Naive B cell (primary cell): ENCODE measurements at places on chromosomes 2 and 18. TPM values are rescaled to one million over a fixed set of nuclear protein-coding genes. Genes with fewer than 3 reads are reported as not detected.

Gene CCDC74B
- not detected for polyA plus RNA-seq

GRCh38 chr2:111638274-111638877 lies 245.6 kb downstream of the ANAPC1 start:
- peaks cover 5% of the 10 kb centered on the region for H3K27me3 ChIP-seq
- no peak overlapping the region for H3K27ac ChIP-seq
- no peaks in the 10 kb centered on the region for H3K36me3 ChIP-seq
- DNase-seq: no peak
- no peaks in the 10 kb centered on the region for H3K4me1 ChIP-seq

DNA sequence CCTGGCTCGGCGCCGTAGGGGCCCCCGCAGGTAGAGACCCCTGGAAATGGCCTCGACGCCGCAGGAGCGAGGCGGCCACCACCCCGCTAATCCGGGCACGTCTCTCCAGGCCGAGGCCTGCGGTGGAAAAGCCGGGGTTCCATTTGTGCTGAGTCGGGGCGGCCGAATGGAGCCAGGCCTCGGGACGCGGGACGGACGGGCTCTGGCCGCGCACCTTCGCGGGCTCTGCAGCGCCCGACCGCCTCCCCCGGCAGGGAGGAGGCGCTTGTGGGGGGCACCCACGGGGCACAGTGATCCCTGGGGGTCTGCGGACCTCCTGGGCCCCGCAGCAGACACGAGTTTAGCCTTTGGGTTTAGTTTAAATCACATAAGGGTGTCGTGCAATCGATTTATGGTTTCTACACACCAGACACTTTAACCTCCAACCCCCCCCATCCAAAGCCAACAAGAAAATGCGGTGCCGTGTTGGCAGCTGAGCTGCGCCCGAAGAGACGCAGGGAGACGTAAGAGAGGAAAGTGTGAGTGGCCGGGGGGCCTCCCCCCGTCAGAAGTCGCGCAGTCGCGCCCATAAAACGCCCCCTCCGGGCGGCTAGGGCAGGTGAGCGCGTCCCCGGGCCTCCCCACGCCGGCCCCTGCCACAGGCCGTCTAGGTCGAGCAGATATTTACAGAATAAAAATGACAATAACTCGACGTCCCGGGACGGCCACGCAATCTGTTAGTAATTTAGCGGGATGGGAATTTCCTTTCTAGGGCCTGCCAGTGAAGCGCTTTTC lies 1.0 kb upstream of the NFATC1 start:
- no peaks in the 10 kb centered on the region for H3K36me3 ChIP-seq
- H3K4me3 ChIP-seq: peak overlapping the region; percentile 93
- peak; percentile 63 for DNase-seq
- H3K27me3 ChIP-seq: no peaks in the 10 kb centered on the region
- peak overlapping the region; percentile 53 for H3K27ac ChIP-seq

- no peak overlapping the region for H3K4me3 ChIP-seq
- no peaks in the 10 kb centered on the region for H3K27me3 ChIP-seq
- H3K27ac ChIP-seq: no peak overlapping the region
- no peak for DNase-seq
- H3K36me3 ChIP-seq: no peaks in the 10 kb centered on the region
These were observed 9.0 kb upstream of the NPPC start for GRCh38 chr2:231935207-231935524.

Gene HS1BP3
- 10.8 TPM for polyA plus RNA-seq

DNA sequence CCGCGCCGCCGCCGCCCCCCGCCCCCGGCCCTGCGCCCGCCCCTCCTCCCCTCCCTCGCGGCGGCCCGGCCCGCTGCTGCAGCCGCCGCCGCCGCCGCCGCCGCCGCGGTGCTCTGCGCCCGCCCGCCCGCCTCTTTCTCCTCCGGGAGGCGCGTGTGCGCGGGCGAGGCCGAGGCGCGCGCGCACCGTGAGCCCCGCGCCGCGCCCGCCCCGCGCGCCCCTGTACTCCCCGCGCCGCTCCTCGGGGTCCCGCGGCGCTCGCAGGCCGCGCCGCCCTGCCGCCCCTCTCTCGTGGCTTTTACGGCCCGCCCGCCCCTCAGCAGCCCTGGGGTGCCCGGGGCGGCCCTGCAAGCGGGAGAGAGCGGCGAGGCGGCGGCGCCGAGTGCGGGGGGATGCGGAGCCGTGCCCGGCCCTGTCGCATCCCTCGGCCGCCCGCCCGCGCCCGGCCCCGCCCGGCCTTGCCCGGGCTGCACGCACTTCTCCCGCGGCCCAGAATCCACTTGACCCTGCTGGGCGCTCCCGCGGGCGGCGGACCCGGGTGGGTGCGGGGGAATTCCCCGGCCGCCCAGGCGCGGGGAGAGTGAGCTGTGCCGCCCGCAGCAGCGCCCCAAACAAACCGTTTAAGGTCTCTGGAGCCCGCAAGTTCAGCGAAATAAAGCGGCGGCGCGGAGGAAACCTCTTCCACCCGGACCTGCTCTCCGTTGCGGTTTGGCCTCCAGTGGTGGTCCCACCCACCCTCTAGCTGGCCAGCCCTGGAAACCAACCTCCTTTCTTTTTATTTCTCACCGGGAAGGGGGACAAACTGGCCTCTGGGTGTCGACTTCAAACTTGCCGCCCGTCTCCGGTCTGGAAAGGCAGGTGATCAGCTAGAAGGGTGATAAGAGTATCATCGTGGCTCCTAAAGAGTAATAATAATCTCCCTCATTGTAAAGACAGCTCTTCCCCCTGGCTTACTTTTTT lies 37.4 kb downstream of the AFF3 start:
- H3K4me1 ChIP-seq: peaks cover 44% of the 10 kb centered on the region
- H3K27me3 ChIP-seq: no peaks in the 10 kb centered on the region
- H3K4me3 ChIP-seq: peak overlapping the region; percentile 88
- H3K36me3 ChIP-seq: peaks cover 10% of the 10 kb centered on the region

DNA sequence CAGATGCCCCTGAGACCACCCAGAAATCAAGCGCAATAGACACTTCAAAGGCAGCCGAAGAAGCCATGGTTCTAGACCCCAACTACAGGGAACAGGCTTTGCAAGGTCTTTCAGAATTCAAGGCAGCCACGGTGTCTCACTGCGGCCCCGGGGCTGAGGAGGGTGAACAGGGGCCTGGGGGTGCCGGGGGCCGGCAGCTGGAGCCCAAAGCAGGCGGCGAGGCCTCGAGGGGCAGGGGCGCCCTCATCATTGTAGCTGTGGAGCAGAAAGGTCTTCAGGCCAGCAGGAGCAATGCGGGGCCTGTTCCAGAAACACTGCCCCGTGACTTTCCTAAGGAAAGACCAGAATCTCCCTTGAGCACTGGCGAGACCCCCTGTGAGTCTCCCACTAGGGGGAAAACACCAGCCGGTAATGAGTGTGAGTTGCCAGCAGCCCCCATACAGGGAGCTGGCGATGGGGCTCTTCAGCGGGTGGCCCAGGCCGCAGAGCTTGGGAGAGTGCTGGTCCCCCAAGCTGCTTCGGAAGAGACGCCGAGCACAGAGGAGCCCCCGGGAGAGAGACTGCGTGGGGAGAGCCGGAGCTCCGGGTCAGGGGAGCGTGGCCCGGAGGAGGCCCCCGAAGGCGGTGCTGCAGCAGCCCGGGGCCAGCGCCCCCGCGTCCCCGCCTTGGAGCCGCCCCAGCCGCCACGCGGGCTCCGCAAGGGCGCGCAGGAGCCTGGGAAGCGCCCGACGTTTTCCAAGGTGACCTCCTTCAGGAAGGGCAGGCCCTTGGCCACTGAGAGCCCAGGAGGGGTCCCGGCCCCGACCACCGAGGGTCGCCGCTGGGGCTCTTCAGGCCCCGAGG lies 79.1 kb downstream of the ARHGEF4 start:
- H3K4me1 ChIP-seq: no peaks in the 10 kb centered on the region
- H3K27ac ChIP-seq: no peak overlapping the region
- H3K36me3 ChIP-seq: no peaks in the 10 kb centered on the region
- peaks cover 11% of the 10 kb centered on the region for H3K27me3 ChIP-seq

DNA sequence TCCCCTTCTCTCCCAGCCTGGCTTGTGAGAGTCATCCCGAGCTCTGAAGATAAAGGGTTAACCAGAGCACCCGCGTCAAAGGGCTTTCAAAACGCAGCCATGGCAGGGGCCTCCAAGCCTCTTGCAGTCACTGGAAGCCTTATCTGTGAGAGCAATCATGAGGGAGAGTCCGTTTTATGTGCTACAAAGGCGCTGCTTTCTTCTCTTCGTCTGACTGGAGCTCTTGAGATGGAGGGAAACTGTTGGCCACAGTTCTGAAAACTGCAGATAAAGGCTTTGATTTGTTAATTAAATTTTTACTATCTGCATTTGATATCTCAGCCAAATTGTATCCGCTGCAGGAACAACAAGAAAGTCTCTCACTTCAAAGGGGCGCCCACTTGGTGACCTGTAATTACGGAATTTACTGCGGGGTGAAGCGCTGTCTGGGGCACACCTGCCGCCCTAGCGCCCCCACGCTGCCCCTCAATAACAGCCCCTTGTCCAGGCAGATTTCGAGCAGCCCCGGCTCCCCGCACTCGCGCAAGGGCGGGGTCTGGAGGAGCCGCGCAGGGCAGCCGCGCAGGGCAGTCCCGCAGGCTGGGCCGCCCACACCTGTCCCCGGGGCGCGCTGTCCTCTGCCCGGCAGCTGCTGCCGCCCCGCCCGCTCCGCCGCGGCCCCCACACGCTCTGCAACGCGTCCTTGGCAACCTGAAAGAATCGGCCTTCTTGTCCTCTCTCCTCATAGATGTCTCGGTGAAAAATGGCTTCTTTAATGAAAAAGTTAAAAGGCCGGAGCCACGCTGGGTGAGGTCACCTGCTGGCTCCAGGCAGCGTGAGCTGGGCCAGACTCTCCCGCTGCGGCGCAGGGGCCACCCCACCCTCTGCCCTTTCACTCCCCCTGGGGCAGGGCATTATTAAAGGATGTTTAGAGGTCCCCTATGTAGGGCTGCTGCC lies 217.9 kb downstream of the VAPA start:
- no peak overlapping the region for H3K27ac ChIP-seq
- peaks cover 42% of the 10 kb centered on the region for H3K27me3 ChIP-seq
- no peak for DNase-seq
- H3K4me3 ChIP-seq: peak overlapping the region; percentile 75

DNA sequence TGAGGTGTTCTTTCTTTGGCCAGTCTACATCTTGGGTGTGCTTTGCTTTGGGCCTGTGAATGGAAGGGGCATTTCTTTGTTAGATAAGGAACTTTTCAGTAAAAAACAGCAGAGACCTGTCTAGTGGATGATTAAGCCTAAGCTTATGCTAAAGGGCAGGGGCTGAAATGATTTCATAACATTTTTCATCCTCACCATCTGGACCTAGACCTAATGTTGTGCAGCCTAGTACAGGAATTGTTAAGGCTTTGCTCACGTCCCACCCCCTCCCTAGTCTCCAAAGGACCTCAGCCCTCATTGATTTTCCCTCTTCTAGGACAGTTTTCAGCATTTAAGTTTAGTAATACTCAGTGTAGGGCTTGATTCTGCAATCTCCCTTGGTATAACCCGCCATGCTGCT lies 111.8 kb downstream of the PRKCE start:
- H3K36me3 ChIP-seq: no peaks in the 10 kb centered on the region
- DNase-seq: no peak
- H3K27ac ChIP-seq: no peak overlapping the region
- H3K4me3 ChIP-seq: no peak overlapping the region
- H3K27me3 ChIP-seq: no peaks in the 10 kb centered on the region

GRCh38 chr2:239464166-239465016 lies 63.6 kb upstream of the HDAC4 start:
- peaks cover 7% of the 10 kb centered on the region for H3K36me3 ChIP-seq
- no peaks in the 10 kb centered on the region for H3K4me1 ChIP-seq
- no peak overlapping the region for H3K4me3 ChIP-seq
- H3K27me3 ChIP-seq: peaks cover 18% of the 10 kb centered on the region
- H3K27ac ChIP-seq: no peak overlapping the region

- DNase-seq: peak; percentile 2
- no peak overlapping the region for H3K4me3 ChIP-seq
- peak overlapping the region; percentile 74 for H3K27ac ChIP-seq
- no peaks in the 10 kb centered on the region for H3K36me3 ChIP-seq
- H3K27me3 ChIP-seq: no peaks in the 10 kb centered on the region
These were observed 14.4 kb upstream of the BBS5 start for GRCh38 chr2:169464882-169465281.

Gene ICA1L
- polyA plus RNA-seq: 3.9 TPM

DNA sequence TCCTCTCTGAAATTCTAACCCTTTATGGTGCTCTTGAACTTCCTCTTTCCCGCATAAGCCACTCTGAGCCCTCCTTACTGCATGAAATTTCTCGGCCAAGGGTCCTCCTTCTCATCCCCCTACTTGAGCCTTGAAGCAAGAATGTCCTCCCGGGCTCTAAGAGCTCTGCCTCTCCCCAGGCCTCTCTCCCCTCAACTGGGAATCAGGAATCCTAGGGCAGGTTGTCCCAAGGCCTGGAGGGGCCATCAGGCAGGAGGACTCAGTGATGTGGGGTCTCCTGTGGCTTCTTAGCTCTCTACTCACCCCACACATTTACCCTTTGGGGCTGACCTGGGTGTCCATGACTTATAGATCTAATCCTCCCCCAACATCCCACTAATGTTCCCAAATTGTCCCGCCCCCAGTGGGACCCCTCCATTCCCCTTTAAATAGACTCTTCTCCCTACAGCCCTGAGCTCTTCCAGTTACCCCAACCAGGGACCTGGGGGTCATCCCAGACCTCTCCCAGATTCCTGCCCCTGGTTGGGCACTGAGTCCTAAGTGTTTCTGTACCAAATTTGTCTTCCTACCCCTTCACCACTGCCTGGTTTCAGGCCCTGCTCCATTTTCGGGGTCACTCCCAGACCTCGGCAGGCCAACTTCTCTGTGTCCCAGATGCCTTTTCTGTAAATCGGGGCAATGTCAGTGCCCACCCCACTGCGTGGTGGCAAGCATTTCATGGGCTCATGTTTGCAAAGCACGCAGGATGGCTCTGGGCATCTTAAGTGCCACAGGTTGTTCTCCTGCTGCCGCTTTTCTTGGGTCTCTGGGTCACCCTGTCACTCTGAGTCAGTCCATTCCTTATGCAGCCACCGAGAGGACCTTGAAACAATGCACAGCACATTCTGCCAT lies 171.2 kb downstream of the ASB1 start:
- H3K4me1 ChIP-seq: no peaks in the 10 kb centered on the region
- DNase-seq: no peak
- H3K36me3 ChIP-seq: no peaks in the 10 kb centered on the region
- no peak overlapping the region for H3K27ac ChIP-seq
- no peak overlapping the region for H3K4me3 ChIP-seq
- H3K27me3 ChIP-seq: peaks cover 8% of the 10 kb centered on the region

DNA sequence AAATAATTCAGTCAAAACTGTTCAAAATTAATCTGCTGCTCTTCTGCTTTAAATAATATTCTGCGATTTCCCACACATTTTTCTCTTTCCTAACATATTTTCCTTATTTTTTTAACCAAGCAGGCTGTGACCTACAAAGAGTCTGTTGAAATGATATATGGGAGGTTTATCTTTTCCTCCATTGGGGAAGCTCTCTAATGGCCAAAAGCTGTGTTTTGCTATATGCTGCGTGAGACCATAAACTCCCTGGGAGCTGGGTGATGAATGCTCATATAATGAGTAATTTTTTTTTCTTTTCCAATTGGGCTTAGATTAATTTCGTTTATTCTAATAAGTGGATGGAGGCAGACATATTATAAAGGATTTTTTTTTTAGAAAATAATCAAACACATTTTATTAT lies 72.2 kb upstream of the MAP2 start:
- no peak for DNase-seq
- H3K4me3 ChIP-seq: no peak overlapping the region
- H3K4me1 ChIP-seq: no peaks in the 10 kb centered on the region
- H3K36me3 ChIP-seq: no peaks in the 10 kb centered on the region
- peaks cover 27% of the 10 kb centered on the region for H3K27me3 ChIP-seq
- no peak overlapping the region for H3K27ac ChIP-seq

GRCh38 chr2:105636109-105636740 lies 108.5 kb upstream of the NCK2 start:
- no peak for DNase-seq
- H3K36me3 ChIP-seq: no peaks in the 10 kb centered on the region
- no peaks in the 10 kb centered on the region for H3K4me1 ChIP-seq
- H3K27me3 ChIP-seq: no peaks in the 10 kb centered on the region
- no peak overlapping the region for H3K27ac ChIP-seq
- H3K4me3 ChIP-seq: no peak overlapping the region
